ENCODE measurements at places on chromosomes 5 and 9.

GRCh38 chr5:157690690-157691433, 19.5 kb downstream of the C5orf52 start:
- DNase-seq = no peak

GRCh38 chr5:163172540-163173338, 264.7 kb upstream of the CCNG1 start:
- no peak for DNase-seq

DNA sequence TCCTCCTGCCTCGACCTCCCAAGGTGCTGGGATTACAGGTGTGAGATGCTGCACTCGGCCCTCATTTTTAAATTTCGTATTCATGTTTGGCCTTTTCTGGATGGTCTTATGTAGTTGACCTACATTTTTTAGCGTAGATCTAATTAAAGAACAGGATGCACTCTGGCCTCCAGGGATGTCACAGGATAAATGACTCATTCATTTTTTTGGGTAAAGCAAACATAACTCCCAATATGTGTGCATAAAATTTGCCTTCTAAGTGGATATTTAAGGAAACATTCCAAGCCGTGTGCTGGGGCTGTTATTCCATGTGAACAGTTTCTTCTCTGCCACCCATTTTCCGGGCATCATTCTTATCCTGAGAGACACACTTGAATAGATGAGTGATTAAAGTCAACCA, 501.6 kb downstream of the IRX1 start:
- no peak for DNase-seq

DNA sequence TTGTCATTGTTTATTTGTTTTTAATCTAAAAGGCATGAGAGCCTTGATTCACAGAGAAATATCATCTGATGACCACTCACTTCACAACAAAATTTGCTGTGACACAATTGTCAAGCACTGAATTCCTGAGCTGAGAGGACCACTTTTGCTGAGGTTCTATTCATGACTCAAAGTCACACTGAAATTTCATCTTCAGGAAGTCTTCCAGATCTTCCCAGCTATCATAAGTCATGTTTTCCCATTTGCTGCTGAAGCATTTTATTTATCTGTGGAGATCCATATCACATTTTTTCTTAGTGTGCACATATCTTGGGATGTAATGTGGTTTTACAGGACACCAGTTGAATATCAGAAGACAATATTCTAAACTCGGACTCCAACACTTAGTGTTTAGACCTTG, 255.1 kb upstream of the TRIM32 start:
- no peak for DNase-seq

DNA sequence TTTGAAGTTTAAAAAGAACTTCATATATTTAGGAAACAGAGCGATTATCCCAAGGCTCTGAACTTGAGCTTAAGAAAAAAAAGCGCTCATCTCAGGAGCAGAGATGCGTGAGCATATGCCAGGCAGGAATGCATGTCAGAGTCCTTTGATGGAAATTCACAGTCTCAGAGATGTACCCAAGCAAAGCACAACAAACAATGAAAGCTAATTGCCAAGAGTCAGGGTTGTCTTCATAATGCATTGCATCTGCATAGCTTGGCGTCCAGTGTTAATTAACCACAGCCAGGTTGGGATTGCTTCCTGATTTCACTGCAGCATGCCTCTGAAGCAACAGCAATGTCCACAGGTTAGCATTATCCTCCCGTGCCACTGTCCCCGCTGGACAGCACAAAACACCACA, 907.0 kb upstream of the DMAC1 start:
- no peak for DNase-seq

GRCh38 chr9:112487799-112488340, 1.2 kb downstream of the KIAA1958 start:
- no peak for DNase-seq

GRCh38 chr5:40904205-40904993, 4.9 kb upstream of the C7 start:
- DNase-seq = no peak

- no peak for DNase-seq
Observed at GRCh38 chr9:101366038-101366756, 18.6 kb downstream of the BAAT start.

- peak; percentile 10 for DNase-seq
Observed at GRCh38 chr5:14870337-14871213, 1.0 kb downstream of the ANKH start.

DNA sequence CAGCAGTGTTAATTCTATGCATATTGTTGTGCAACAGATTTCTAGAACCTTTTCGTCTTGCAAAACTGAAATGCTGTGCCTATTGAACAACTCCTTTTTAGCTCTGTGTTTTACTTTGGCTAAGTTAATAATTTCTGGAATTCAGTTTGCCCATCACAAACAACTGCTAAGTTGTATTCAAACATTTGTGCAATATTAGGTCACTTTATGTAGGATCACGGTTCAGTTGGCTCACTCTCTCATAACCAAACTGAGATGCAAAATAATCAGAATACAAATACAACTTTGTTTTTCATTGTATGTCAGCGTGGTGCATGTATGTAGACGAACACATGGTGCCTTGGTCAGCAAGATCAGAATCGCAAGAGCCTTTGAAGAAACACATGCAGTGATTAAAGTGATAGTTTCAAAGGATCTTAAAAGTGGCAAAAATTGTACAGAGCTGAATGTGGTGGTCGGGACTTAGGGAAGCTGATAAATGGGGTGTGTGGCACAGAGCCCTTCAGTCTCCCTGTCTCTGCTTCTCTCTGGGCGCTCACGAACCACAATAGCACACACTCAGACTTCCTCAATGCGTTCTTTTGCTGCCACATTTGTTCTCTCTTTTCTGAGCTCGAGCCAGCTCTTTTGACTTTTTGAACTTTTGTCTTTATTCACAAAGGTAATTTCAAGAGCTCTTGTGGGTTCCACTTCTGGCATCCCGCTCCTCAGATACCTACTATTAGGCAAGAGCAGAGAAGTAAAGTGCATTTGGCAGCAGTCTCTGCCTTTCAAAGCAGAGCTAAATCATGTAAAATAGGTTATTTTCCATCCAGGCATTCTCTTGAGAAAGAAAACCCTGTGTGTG, 112.4 kb upstream of the CTSL start:
- no peak for DNase-seq
